ENCODE measurements at places on chromosomes 3 and 15. TPM values are rescaled to one million over a fixed set of nuclear protein-coding genes. Genes with fewer than 3 reads are reported as not detected.

- DNase-seq = no peak
Observed at GRCh38 chr3:156776031-156776430, 50.1 kb upstream of the LEKR1 start.

- DNase-seq = no peak
Observed at GRCh38 chr15:58505581-58505980, 73.8 kb downstream of the LIPC start.

DNA sequence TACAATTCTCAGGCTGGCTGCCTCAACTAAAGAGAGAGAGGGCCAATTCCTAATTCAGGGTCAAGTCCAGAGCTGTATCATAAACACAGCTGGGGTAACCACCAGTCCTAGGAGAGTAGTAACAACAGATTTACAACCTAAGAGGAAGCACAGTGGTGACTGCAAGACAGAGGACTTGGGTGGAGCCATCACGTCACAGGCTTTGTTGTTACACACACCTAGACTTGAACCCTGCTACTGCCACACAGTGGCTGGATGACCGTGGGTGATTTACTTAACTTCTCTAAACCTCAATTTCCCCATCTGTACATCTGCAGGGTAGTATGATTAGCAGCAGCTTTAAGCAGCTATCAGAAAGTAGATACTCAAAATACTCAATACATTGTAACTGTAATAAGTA is 78.6 kb downstream of the MYLK start:
- DNase-seq = no peak

GRCh38 chr3:141260630-141260927 is 29.0 kb downstream of the PXYLP1 start:
- DNase-seq = no peak

GRCh38 chr3:136938334-136938733 is 19.4 kb upstream of the IL20RB start:
- DNase-seq = peak; percentile 47

ADAMTS7 gene
- total RNA-seq = 1.6 TPM
